ENCODE measurements at places on chromosomes 1 and 21.

- DNase-seq, result no peak
Observed at GRCh38 chr1:93029317-93029716, 49.8 kb upstream of the MTF2 start.

GRCh38 chr1:72892461-72892860 is 610.1 kb upstream of the NEGR1 start:
- no peak for DNase-seq

- no peak for DNase-seq
Observed at GRCh38 chr1:163195728-163196448, 6.8 kb downstream of the RGS5 start.

DNA sequence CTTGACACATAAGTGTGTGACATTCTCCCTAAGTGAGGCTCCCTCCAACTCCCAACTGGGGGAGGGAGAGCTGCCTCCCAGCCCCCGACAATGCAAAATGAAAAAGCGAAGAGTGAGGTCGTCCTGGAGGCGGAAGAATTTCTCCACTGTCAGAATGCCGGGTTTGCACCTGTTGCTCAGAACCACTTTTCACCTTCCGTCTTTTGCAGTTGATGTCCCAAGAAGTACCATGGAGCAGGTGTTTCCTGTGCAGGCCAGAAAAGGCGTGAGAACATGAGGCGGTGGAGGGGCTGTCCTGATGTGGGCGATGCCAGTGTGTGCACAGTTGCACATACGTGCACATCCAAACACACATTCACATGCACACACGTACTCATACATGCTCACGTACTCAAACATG is 158.6 kb upstream of the AJAP1 start:
- no peak for DNase-seq

DNA sequence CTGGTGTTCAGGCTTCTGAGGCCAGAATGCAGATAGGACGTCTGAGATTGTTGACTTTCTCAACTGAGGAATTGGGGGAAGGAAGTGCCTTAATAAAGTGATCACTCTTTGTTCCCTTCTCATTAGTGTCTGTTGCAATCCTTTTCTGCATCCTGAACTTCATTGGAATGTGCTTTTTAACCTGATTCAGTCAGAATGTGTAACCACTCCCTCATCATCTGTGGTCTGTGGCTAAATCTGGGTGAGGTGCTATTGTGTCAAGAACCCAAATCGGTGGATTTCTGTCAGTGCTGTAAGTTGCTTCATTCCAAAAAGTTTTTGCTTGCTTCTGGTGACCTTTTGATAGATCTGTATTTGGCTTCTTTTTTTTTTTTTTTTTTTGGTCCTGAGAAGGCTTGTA is 38.2 kb downstream of the ARID1A start:
- no peak for DNase-seq

DNA sequence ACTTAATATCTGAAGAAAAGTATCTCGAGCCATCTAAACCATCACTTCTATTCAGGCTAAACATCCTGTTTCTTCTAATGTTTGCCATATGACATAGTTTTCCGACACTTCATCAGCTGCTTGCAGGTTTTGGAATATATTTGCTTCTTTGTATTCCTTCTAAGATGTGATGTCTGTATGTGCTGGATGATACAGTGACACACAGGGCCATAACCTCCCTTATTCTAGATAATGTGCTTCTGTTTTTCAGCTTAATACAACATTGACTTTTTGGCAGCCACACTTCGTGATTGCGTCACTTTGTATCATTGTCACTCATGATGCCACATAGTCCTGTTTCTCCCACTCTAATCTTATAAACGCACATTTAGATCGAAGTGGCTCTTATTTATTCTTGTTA is 156.3 kb downstream of the CRB1 start:
- DNase-seq, result no peak

- no peak for DNase-seq
Observed at GRCh38 chr1:160748181-160748877, 9.3 kb downstream of the SLAMF7 start.

GRCh38 chr1:20719871-20720620 is 2.2 kb upstream of the KIF17 start:
- DNase-seq, result no peak

DNA sequence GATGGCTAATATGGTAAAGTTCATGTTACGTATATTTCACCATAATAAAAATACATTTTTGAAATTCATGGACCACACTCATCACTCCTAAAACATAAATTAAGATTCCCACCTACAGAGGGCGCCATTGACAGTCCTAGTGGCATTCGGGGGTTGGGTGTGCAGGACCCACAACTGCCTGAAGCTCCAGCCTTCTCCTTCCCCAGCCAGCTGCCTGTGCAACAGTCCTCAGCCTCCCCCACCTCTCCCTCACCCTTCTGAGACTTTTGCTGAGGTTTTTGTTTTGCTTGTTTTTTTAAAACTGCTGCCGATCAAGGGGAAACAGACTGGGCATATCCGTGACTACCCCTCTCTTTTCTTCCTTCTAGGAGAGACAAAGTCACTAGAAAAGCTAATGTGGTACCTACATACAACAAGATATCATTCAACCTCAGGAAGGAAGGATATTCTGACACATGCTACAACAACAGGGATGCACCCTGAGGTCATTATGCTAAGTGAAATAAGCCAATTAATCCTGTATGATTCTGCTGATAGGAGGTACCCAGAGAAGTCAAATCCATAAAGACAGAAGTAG is 9.2 kb upstream of the EVA1C start:
- peak; percentile 36 for DNase-seq

Data from stimulated activated CD4-positive, alpha-beta T cell treated with anti-CD3 and anti-CD28 coated beads, Interleukin-4, amount 100 ng/mL, for 4 hours (primary cell).